Activated B cell treated with CpG ODN at 0.5 μM for 24 hours (primary cell): ENCODE measurements at places on chromosomes 3 and 15.

- H3K4me1 ChIP-seq = no peaks in the 10 kb centered on the region
- DNase-seq = no peak
- H3K27me3 ChIP-seq = no peaks in the 10 kb centered on the region
- H3K4me3 ChIP-seq = no peak overlapping the region
- no peak overlapping the region for H3K27ac ChIP-seq
- no peaks in the 10 kb centered on the region for H3K36me3 ChIP-seq
Observed at GRCh38 chr15:92763459-92763858, 107.9 kb upstream of the FAM174B start.

DNA sequence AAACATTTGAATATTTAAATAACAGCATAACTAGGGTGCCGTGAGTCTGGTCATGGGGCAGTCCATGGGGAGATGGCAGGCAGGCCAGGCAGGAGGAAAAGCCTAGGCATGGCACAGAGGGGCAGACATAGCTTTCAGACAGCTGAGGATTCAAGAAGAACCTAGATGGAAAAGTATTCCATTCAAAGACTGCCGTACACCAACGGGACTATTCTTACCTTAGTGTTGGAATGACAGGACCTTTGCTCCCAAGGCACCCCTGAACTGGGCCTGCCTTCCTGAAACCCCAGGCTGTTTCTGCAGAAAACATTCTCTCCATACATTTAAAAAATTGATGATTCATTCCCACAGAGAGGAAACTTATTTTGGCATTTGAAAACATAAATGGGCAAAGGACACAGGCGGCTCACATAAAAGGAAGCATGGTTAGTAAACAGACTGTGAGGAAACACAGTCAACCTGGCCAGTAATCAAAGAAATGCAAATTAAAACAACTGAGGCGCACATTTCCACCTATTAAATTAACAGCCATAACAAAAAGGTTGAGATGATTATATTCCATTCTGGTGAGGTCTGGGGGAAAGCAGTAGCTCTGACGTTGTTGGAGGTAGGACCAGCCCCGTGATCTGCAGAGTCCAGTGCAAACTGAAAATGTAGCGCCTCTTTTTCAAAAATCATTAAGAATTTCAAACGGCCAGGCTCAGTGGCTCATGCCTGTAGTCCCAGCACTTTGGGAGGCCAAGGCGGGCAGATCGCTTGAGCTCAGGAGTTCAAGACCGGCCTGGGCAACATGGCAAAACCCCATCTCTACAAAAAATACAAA is 71.3 kb upstream of the SMAD3 start:
- no peak for DNase-seq
- peaks cover 4% of the 10 kb centered on the region for H3K27me3 ChIP-seq
- H3K4me3 ChIP-seq = no peak overlapping the region

DNA sequence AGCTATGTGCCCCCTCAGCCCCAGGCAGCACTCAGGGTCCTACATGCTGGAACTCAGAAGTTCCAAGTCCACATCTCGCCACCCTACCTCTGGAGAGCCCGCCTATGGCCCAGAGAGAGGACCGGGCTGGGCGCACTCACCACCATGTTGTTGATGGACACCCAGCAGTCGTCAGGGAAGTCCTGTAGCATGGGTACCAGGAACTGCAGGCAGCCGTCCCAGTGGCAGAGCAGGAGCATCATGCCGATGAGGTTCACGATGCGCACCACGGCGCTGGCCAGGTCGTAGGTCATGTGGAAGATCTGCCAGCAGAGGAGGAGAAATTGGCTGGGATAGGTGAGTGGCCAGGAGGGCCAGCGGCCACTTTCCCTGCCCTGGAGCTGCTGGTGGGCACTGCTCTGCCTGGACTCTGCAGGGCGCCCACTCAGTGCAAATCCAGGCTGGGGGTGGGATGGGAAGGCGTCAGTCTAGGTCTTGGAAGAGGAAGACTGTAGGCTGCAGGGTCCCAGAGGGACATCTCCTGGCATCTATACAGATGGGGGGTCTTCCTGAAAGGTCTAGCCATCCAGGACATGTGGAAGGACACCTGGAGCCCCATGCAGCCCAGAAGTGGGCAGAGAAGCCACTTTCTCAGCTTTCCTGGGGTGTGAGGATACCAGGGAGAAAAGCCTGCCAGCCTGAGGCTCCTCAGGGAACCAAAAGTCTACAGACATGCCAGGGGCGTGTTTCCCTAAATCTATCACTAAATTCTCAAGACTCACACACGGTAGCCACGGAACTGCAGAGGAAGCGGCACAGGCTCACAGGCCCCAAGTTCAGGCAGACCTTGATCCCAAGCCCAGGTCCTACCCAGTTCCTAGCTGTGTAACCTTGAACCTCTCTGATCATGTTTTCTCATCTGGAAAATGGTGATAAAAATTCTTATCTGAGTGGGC is 36.5 kb downstream of the HCN4 start:
- no peak overlapping the region for H3K27ac ChIP-seq
- no peaks in the 10 kb centered on the region for H3K4me1 ChIP-seq
- no peak overlapping the region for H3K4me3 ChIP-seq
- no peaks in the 10 kb centered on the region for H3K36me3 ChIP-seq
- H3K27me3 ChIP-seq = no peaks in the 10 kb centered on the region
- peak; percentile 1 for DNase-seq

- no peaks in the 10 kb centered on the region for H3K4me1 ChIP-seq
- H3K36me3 ChIP-seq = no peaks in the 10 kb centered on the region
- H3K27me3 ChIP-seq = no peaks in the 10 kb centered on the region
- DNase-seq = no peak
- no peak overlapping the region for H3K4me3 ChIP-seq
Observed at GRCh38 chr3:59817511-59817910, 767.7 kb upstream of the CFAP20DC start.

- no peaks in the 10 kb centered on the region for H3K27me3 ChIP-seq
- DNase-seq = no peak
- peaks cover 2% of the 10 kb centered on the region for H3K4me1 ChIP-seq
- H3K4me3 ChIP-seq = no peak overlapping the region
- no peak overlapping the region for H3K27ac ChIP-seq
Observed at GRCh38 chr3:2589336-2589969, 490.8 kb downstream of the CNTN4 start.

DNA sequence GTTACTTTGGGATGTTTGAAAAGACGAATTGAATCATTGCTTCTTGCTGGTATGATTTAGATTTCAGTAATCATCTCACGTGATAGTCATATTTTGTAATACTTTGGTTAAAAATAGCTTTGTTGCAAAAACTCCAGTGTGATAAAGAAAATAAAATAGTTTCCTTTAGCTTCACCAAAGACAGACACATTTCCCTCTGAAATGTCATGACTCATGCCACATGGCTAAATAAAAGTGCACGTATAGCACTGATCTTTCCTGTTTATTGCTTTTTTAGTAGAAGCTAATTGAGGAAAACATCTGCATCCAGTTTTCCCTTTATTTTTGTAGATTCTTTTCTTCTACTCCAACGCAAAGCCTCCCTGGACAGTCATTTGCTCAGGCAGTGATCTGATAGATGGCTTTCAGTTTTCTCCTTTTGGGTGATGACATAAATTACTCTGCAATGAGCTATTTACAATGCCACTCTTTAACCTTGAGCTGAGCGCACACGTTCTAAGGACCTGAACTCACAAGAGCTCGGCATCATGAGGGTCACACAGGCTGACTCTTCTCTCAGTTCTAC is 84.9 kb downstream of the ARNT2 start:
- H3K36me3 ChIP-seq = no peaks in the 10 kb centered on the region
- no peaks in the 10 kb centered on the region for H3K27me3 ChIP-seq
- DNase-seq = no peak
- peaks cover 7% of the 10 kb centered on the region for H3K4me1 ChIP-seq
- H3K27ac ChIP-seq = no peak overlapping the region

GRCh38 chr3:57158813-57159738 is 6.1 kb downstream of the IL17RD start:
- peaks cover 8% of the 10 kb centered on the region for H3K4me1 ChIP-seq
- no peaks in the 10 kb centered on the region for H3K36me3 ChIP-seq
- no peak overlapping the region for H3K27ac ChIP-seq
- no peak overlapping the region for H3K4me3 ChIP-seq
- DNase-seq = no peak

GRCh38 chr3:32428092-32429068 is 36.7 kb downstream of the CMTM7 start:
- peak overlapping the region; percentile 50 for H3K4me3 ChIP-seq
- H3K4me1 ChIP-seq = peaks cover 88% of the 10 kb centered on the region
- no peaks in the 10 kb centered on the region for H3K27me3 ChIP-seq
- no peak for DNase-seq

DNA sequence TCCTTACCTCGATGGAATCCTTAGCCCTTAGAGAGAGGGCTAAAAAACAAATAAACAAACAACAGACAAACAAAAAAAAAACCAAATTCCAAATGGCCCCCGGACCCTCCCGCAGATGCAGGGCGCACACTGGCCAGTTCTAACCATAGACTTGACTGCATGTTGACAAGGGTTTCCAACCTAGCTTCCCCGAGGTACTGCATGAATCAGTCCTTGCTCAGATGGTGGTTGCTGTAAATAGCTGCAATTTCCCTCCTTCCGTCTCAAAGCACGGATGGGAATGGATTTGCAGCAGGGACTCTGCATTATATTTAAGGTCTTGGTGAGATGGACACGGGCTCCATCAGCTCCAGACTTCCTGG is 162.8 kb downstream of the CD47 start:
- no peaks in the 10 kb centered on the region for H3K36me3 ChIP-seq
- H3K27me3 ChIP-seq = peaks cover 12% of the 10 kb centered on the region
- peaks cover 22% of the 10 kb centered on the region for H3K4me1 ChIP-seq

DNA sequence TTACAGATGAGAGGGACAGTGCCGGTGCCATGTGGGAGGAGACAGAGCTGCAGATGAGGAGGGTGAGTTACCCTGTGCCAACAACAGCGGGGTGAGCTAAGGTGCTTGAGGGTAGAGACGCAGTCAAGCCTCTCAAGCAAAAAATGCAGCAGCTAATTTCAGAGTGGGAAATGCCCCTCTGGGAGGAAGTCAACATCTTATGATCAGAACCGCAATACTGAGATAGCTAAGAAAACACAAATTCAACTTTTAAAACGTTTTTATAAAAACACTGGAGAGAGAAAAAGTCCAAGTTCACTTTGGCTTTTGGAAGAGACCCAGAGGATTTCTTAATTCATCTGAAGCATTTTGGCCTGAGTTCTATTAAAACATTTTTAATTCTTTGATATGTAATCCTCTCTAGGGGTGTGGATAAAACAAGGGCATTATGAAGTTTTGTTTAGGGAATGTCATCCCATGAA is 319.2 kb downstream of the SLC9A9 start:
- peaks cover 2% of the 10 kb centered on the region for H3K36me3 ChIP-seq
- H3K4me3 ChIP-seq = peak overlapping the region; percentile 74
- H3K27ac ChIP-seq = peak overlapping the region; percentile 89
- peaks cover 78% of the 10 kb centered on the region for H3K4me1 ChIP-seq
- H3K27me3 ChIP-seq = no peaks in the 10 kb centered on the region

DNA sequence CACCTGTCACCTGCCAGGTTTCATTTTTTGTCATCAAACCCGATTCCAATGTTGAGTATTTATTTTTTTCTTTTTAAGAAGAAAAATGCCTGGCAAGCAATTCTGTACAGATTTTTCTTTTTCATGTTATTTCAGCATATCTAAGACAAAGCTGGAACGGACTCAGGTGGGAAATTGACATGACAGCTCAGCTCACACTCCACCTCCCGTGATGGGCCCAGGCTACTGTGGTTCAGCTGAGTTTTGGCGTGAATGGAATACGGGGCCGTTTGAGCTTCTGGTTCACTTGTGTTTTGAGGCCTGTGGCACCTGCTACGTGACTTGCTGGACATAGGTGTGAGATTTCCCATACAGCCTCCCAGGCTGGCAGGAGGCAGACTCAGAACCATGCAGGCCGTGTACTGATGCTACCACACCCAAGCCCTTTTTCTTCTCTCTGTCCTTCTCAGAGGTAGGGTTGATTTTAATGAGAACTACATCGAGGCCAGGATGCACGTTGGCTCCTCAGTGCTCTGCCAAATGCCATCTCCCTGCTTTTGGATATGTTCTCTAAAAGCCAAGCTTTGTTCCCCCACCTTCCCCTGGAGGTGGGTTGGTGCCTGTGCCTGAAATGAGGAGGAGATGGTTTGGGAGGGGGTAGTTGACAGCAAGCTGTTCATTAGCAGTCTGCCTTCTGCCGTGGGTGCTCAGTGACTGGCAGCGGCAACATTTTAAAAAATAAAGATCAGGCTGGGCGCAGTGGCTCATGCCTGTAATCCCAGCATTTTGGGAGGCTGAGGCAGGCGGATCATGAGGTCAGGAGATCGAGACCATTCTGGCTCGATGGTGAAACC is 48.7 kb downstream of the TRAK1 start:
- H3K4me3 ChIP-seq = no peak overlapping the region
- H3K36me3 ChIP-seq = peaks cover 43% of the 10 kb centered on the region

- peaks cover 6% of the 10 kb centered on the region for H3K4me1 ChIP-seq
- no peak overlapping the region for H3K4me3 ChIP-seq
- H3K27ac ChIP-seq = no peak overlapping the region
- no peaks in the 10 kb centered on the region for H3K27me3 ChIP-seq
Observed at GRCh38 chr3:32511005-32511404, 8.4 kb upstream of the CMTM6 start.

- peak overlapping the region; percentile 94 for H3K27ac ChIP-seq
- H3K4me3 ChIP-seq = peak overlapping the region; percentile 99
- peaks cover 66% of the 10 kb centered on the region for H3K4me1 ChIP-seq
- H3K36me3 ChIP-seq = peaks cover 47% of the 10 kb centered on the region
- peak; percentile 34 for DNase-seq
- H3K27me3 ChIP-seq = no peaks in the 10 kb centered on the region
Observed at GRCh38 chr3:136194409-136195257, 1.5 kb downstream of the MSL2 start.

- DNase-seq = no peak
- H3K4me3 ChIP-seq = peak overlapping the region; percentile 44
- peak overlapping the region; percentile 50 for H3K27ac ChIP-seq
- peaks cover 51% of the 10 kb centered on the region for H3K27me3 ChIP-seq
Observed at GRCh38 chr3:129002573-129003569, 1.8 kb downstream of the EFCC1 start.

GRCh38 chr15:101511717-101512116 is 22.2 kb upstream of the PCSK6 start:
- no peak overlapping the region for H3K4me3 ChIP-seq
- H3K27me3 ChIP-seq = peaks cover 10% of the 10 kb centered on the region
- no peak for DNase-seq

- no peaks in the 10 kb centered on the region for H3K27me3 ChIP-seq
- DNase-seq = no peak
- no peaks in the 10 kb centered on the region for H3K36me3 ChIP-seq
- H3K4me3 ChIP-seq = no peak overlapping the region
Observed at GRCh38 chr15:95347837-95348236, 982.7 kb upstream of the NR2F2 start.

DNA sequence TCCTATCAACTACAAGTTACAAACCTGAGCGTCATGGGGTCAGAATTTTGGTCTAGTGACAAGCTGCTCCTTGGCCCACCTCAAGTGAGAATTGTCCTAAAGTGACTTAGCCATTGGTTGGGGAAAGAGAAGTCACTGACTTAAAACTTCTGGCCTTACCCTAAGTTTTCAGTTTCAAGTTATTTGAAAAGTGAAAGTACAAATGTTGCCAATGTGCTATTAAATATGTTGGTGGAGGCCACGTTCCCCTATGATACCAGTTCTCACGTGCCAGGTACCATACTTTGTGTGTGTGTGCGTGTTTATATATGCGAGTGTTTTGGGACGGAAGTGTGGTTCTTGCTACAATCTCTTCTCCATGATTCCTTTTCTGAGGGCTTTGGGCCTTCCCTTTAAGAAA is 22.6 kb upstream of the RASGRP1 start:
- H3K4me1 ChIP-seq = peaks cover 14% of the 10 kb centered on the region
- H3K4me3 ChIP-seq = no peak overlapping the region
- H3K27ac ChIP-seq = peak overlapping the region; percentile 50
- no peak for DNase-seq
- no peaks in the 10 kb centered on the region for H3K27me3 ChIP-seq

GRCh38 chr3:101817992-101818391 is 31.3 kb upstream of the NFKBIZ start:
- H3K27ac ChIP-seq = peak overlapping the region; percentile 88
- peaks cover 72% of the 10 kb centered on the region for H3K4me1 ChIP-seq
- no peaks in the 10 kb centered on the region for H3K27me3 ChIP-seq
- no peak for DNase-seq
